Omental fat pad (tissue), 4 donors: ENCODE measurements at places on chromosomes 7 and 10.

- no peak for DNase-seq
Measured at GRCh38 chr10:11936389-11937152, 106.0 kb downstream of the UPF2 start.

- DNase-seq: no peak
Measured at GRCh38 chr10:92880917-92881316, 32.6 kb downstream of the EXOC6 start.

GRCh38 chr7:6350433-6351058 is 78.1 kb upstream of the CYTH3 start:
- no peak for DNase-seq

DNA sequence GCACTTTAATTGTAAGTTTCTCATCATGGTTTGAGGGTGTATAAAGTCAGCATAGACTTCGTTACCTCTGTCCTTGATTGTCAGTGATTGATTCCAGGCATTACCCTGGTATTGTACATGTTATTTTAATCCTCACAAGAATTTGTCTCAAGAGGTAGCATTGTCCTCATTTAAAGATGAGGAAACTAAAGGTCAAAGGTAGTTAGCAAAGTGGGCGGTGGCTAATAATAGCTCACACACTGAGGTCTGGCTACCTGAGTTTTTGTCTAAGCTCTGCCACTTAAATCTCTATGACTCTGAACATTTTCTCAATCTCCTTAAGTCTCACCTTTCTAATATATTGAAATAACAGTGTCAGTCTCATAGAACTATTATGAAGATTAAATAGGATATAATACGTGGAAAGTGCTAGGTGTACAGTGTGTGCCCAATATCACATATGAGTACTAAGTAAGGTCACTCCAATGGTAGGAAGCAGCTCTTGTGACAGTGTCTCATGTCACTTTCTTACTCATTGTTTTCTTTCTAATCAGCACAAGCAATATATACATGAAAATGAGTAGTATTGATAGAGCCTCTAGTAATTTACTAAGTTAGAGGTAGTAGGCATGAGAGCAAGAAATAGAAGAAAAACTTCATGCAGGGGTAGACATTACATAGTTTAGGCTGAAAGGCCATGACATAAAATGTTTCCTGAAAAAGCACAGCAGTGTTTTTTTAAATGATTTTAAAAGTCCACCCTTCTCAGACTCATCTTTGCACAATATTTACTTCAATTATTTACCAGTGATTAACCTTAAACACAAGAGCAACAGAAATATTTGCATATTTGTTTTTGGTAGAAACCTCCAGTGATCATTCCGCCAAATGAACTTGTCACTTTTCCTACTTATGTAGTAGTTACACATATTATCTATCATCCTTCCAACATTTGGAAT is 21.0 kb downstream of the AHR start:
- DNase-seq: no peak

- DNase-seq: no peak
Measured at GRCh38 chr10:106267591-106267990, 896.9 kb downstream of the SORCS1 start.

DNA sequence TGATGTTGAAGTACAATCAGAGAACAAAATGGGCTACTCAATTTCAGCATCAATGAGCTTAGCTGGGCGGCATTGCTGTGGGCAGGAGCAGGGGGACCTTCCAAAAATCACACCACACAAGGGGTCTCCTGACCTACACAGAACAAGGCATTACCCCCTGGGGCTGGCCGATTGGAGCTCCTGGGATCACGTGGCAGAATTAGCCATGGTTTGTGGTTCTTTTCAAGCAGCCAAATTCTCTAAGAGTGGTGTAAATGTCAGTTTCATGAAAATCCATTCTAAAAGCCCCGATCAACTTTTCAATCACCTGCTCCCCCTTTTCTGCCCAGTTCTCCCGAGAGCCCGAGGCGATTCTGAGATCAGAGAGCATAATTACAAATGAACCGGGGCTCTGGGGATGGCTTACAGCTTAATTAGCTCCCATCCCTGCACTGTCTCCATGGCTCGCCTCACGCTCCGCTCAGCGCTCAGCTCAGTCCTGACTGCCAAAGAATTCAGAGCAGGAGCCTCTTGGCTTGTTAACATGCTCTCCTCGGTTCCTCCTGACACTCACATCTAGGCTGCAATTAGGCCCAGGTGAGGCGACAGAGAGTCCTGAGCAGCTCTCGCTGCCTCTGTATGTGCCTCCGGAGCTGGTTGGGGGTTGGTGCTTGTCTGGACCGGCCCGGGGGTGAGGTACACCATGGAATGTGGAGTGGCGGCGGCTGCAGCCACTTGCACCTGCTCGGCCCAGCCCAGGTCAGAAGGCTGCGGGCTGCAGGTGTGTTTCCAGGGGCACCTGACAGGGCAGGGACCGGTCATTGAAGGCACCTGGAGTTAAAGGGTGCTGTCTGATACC is 111.8 kb downstream of the WDR11 start:
- no peak for DNase-seq

DNA sequence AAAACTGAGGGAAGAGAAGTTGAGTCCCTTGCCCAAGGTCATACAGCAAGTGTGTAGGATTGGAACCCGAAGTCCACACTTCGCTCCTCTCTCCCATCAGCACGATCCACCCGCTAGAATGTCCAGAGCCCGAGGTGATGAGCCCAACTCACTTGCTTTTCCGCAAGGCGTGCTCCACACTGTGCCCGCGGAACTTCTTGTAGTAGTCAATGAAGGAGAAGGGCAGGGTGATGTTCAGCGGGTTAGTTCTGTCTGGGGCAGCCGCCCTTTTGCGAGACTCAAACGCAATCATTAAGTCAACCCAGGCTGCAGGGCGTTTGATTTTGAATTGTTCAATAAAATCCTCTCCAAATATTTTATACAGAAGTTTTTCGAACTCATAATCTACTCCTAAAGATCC is 58.6 kb downstream of the PNLIPRP2 start:
- DNase-seq: no peak

GRCh38 chr10:119650062-119650461 is 1.1 kb upstream of the BAG3 start:
- DNase-seq: no peak

DNA sequence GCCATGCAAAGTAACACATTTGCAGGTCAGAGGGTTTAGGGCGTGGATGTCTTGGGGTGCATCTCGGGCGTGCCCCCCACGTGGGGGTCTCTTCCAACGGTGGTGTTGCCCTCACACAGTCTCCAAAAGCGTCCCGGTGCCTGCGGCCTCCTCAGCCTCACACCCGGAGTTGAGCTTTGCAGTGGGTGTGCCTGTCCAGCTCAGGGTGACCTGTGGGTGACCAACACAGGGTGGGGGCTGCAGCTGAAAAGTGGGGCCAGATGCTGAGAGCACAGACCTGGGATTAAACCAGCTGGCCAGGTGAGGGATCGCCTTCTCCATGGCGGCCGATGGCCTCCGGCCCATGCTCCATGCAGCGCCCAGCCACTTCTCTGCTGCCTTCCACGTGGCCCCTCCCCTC is 63.1 kb downstream of the PWWP2B start:
- no peak for DNase-seq

DNA sequence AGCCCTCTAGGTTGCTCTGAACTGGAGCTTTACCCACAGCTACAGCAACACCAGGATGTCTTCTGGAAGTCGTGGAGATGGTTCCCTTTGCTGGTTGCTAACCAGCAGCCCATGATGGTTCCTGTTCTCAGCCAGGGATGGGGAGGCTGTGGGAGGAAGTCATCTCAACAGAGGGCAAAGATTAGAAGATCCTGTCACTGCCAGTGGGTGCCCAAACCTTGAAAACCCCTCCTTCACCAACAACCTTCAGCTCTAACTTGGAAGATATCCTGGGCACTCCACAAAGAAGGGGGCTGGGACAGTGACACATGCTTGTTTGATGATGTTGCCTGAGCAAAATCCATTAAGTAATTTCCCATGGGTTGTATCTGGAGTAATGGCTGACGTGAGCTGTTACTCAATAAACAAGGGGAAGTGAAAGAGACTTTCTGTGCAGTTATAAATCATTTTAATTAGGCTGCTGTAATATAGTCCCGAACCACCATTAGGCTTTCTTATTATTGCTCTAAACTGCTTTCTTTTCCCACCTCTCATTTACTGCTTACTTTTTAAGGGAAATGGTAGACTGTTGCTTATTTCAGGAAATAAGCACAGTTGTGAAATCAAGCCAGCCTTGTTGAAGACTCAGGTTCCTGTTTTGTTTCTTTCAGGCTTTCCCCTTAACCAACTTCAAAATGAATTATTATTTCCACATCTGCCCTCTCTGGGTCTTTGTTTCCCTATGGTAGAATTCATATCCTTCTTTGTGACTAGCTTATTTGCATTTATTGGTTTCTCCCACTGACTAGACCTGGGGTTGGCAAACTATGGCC is 124.8 kb downstream of the PPP1R17 start:
- no peak for DNase-seq

DNA sequence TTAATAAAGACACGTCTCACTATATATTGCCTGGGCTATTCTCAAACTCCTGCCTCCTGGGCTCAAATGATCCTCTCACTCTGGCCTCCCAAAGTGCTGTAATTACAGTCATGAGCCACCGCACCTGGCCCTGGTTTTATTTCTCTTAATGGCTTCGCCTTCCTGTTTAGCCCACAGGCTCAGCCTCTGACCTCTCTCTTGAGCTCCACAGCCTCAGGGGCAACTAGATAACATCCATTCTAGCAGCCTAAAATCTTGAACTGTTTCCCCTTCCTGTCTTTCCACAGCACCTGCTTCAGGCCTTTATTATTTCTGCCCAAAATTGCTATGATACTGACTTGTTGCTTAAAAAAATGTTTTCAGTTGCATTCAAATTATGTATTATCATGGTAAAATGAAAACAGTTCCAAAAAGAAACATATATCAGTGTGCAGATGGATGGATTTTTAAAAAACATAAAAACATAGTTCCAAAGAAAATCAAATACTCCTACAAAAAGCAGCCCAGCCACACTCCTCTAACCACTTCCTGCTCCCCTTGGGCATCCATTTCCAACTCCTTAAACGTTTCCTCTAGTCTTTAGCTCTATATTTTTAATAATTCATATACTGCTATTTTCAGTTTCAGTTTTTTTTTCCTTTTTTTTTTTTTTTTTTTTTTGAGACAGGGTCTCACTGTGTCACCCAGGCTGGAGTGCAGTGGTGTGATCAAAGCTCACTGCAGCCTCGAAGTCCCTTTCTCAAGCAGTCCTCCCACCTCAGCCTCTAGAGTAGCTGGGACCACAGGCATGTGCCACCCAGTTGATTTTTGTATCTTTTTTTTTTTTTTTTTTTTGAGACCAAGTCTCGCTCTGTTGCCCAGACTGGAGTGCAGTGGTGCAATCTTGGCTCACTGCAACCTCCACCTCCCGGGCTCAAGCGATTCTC is 5.1 kb upstream of the BAZ1B start:
- no peak for DNase-seq

DNA sequence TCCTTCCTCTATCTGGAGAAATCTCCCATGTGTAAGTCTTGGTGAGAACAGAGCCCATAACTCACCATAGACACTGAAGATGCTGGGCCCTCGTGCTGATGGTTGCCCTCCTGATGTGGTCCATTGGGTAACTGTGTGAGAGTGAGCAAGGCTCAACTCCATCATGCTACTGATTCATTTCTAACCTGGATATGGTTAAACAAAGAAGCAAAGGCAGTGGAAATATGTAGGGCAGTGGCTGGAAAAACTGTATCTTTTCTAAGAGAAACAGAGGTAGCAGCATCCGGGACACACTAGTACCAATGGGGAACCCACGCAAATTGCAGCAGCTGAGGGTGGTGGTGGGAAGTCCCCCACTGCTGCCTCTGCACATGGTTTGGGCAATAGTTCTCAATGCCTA is 221.7 kb downstream of the KLF6 start:
- no peak for DNase-seq

DNA sequence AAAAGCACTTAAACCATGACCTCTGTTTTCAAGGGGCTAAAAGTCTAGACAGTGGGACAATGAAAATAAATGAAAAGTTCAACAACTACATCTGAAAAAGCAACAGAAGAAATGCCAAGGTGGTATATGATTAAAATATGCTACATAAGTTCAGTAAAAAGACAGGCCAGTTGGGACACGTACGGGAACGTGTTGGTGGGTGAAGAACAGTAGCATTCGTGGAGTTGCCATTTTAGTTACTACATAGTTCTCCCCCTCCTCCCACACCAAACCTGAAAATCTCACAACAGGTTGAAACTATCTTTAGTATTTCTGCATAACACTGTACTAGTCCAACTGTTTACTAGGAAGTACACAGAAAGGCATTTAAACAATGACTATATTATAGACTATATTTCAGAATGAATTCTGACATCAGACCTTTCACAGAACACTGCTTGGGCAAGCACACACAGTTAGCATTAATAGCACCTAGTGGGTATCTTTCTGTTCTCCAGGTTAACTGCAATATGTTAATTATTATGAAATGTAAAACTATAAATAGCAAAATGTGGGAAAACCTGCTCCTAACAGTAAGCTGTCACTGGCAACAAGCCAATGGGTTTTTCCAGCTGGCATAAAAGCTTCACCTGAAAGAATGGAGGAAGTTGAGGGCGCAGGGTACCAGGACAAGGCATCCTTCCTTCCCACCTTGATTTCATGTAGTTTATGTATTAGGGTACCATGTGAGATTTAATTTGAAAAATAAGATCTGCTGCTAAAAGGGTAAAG is 135.0 kb downstream of the STRA8 start:
- no peak for DNase-seq

GRCh38 chr10:29035721-29036120 is 253.1 kb upstream of the LYZL1 start:
- no peak for DNase-seq

DNA sequence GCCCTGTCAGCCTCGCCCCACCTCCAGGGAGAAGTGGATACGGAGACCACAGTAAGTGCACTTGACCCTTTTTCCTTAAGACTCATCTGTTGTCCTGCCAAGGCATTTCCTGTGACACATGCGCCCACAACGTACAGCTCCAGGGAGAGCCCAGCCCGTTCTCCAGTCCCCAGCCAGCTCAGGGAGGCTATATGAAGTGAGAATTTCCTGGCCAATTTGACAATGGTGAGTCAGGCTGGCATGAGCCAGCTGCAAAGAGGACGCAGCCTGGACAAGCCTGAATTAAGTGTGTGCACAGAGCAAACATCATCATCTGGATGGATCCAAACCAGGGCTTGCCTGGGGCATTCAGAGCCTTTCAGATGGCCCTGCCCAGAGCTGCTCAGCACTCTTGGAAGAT is 244.8 kb downstream of the KCNMA1 start:
- no peak for DNase-seq

DNA sequence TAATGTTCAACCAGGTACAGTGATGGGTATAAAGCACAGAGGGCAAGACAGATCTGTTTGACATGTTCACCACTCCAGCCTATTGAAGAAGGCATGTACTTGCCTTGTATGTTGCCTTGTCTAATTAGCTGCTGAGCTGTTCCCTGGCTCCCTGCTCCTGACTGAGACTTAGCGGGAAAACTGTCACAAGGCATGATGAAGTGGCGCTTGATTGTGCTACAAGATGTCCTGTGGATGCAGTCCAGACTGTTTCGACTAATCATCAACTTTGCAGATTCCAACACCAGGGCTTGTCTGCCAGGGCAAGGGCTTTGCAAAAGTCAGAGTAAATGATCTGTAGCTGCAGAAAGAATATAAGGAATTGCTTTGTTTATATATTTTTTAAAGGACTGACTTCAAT is 136.2 kb upstream of the NRBF2 start:
- no peak for DNase-seq

- DNase-seq: no peak
Measured at GRCh38 chr7:100604028-100604975, 2.1 kb downstream of the PCOLCE start.
